ENCODE measurements at places on chromosomes 5 and 9. TPM values are rescaled to one million over a fixed set of nuclear protein-coding genes. Genes with fewer than 3 reads are reported as not detected.

The EFNA5 gene
- 3.8 TPM for total RNA-seq

The RNF20 gene
- total RNA-seq = 27.8 TPM

The NR5A1 gene
- not detected for total RNA-seq

The MCC gene
- 17.0 TPM for total RNA-seq

The SLC6A19 gene
- total RNA-seq = not detected

DNA sequence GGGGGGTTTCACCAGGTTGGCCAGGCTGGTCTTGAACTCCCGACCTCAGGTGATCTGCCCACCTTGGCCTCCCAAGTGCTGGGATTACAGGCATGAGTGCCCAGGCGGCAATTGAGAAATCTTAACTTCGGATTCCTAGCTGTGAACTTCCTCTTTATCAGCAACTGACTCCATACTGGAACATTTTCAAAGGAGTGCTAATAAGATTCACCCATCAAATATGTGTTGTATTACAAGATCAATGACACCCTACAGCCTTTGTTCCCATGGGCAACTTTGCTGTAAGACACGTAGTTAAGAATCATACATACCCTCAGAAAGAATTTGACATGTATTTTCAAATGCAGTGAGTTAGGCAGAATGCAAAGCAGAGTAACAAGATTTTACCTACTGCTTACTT, 23.1 kb upstream of the ACOT12 start:
- H3K27ac ChIP-seq = no peak overlapping the region
- H3K36me3 ChIP-seq = peaks cover 19% of the 10 kb centered on the region
- H3K4me3 ChIP-seq = no peak overlapping the region
- H3K27me3 ChIP-seq = no peaks in the 10 kb centered on the region
- no peaks in the 10 kb centered on the region for H3K4me1 ChIP-seq
- no peak for DNase-seq

- H3K36me3 ChIP-seq = no peaks in the 10 kb centered on the region
- peaks cover 12% of the 10 kb centered on the region for H3K4me1 ChIP-seq
- no peak overlapping the region for H3K4me3 ChIP-seq
- no peaks in the 10 kb centered on the region for H3K27me3 ChIP-seq
- no peak overlapping the region for H3K27ac ChIP-seq
Observed at GRCh38 chr5:54859316-54859715, 126.1 kb downstream of the ESM1 start.

DNA sequence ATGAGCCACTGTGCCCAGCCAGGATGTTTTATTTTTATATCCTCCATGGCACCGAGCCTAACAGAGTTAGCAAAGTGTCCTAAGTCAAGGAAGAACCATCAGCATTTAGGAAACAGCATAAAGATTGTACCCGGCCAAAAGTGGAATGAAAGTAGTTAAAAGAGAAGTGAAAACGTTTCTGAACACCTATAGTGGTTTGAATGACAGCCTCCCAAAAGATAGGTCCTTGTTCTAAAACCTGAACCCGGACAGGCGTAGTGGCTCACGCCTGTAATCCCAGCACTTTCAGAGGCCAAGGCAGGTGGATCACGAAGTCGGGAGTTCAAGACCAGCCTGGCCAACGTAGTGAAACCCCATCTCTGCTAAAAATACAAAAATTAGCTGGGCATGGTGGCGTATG, 37.4 kb downstream of the ZFAND5 start:
- H3K27ac ChIP-seq = no peak overlapping the region
- DNase-seq = no peak
- H3K36me3 ChIP-seq = no peaks in the 10 kb centered on the region
- no peak overlapping the region for H3K4me3 ChIP-seq
- H3K4me1 ChIP-seq = no peaks in the 10 kb centered on the region
- H3K27me3 ChIP-seq = no peaks in the 10 kb centered on the region

- H3K4me1 ChIP-seq = peaks cover 19% of the 10 kb centered on the region
- H3K36me3 ChIP-seq = no peaks in the 10 kb centered on the region
- DNase-seq = no peak
- peak overlapping the region; percentile 74 for H3K27ac ChIP-seq
- H3K4me3 ChIP-seq = peak overlapping the region; percentile 53
Observed at GRCh38 chr9:73133022-73133651, 18.5 kb upstream of the ANXA1 start.

GRCh38 chr5:33892620-33893137, 889 bp upstream of the ADAMTS12 start:
- peak overlapping the region; percentile 66 for H3K4me3 ChIP-seq
- H3K27me3 ChIP-seq = no peaks in the 10 kb centered on the region
- DNase-seq = no peak
- H3K27ac ChIP-seq = peak overlapping the region; percentile 75
- no peaks in the 10 kb centered on the region for H3K36me3 ChIP-seq
- H3K4me1 ChIP-seq = peaks cover 52% of the 10 kb centered on the region

- H3K4me1 ChIP-seq = no peaks in the 10 kb centered on the region
- no peak overlapping the region for H3K4me3 ChIP-seq
- no peaks in the 10 kb centered on the region for H3K27me3 ChIP-seq
- H3K27ac ChIP-seq = no peak overlapping the region
Observed at GRCh38 chr5:10021248-10021647, 228.4 kb downstream of the ATPSCKMT start.

- peak overlapping the region; percentile 98 for H3K4me3 ChIP-seq
- H3K36me3 ChIP-seq = no peaks in the 10 kb centered on the region
- DNase-seq = no peak
- H3K27me3 ChIP-seq = no peaks in the 10 kb centered on the region
- H3K4me1 ChIP-seq = peaks cover 34% of the 10 kb centered on the region
Observed at GRCh38 chr5:34655354-34655991, 655 bp upstream of the RAI14 start.

DNA sequence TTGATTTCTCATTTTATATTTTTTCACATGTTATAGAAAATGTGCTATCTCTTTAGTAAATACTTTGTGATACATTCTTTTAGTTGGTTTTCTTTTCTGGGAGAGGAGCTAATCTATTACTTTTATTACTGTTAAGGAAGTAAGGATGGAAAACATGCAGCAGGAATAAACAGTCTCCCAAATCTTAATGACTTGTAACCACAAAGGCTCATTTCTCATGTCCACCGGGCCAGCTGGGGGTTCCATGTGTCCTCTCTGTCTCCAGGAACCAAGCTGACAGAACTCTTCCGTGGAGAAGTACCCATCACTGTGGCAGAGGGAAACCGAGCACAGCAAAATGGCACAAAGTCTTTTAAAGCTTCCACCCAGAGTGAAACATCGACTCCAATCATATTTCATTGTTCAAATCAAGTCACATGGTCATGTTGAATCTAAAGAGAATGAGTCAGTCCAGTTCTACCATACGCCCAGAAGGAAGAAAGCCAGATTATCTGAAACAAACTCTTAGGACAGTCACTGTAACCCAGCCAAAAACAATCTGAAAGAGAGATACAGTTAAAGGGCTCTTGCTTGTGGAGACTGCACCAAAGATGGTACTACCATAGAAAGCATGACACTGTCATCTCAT, 97.1 kb upstream of the CDH6 start:
- peaks cover 6% of the 10 kb centered on the region for H3K4me1 ChIP-seq
- no peak overlapping the region for H3K4me3 ChIP-seq
- H3K27ac ChIP-seq = no peak overlapping the region
- H3K27me3 ChIP-seq = no peaks in the 10 kb centered on the region
- no peaks in the 10 kb centered on the region for H3K36me3 ChIP-seq

DNA sequence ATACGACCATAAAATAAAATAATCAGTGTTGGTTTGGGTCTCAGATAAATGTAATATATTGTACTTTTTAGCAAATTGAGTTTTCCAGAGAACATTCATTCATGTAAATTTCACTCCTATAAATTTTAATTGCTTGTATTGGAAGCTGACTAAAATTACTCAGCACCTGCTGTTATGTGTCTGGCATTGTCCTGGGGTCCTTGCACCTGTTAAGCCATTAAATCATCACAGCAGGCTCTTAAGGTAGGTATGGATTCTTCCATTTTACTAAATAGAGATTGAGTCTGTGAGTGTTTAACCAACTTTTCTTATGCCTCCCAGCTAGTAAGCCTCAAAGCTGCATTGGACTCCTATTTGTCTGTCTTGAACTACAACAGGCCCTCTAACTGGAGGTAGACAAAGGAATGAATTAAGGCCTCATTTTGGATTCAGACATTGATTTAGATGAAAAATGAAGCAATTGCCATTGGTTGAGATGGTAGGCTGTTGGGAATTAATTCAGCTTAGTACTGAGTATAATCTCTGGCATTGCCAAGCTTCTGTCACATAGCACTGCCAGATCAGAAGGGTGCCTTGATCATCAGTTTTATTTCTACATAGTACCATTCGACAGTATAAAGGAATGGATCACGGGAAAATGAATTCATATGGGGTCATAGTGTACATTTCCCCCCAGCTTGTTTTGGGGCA, 78.9 kb downstream of the PARP8 start:
- peaks cover 3% of the 10 kb centered on the region for H3K4me1 ChIP-seq
- peak overlapping the region; percentile 20 for H3K27ac ChIP-seq
- H3K36me3 ChIP-seq = no peaks in the 10 kb centered on the region
- no peaks in the 10 kb centered on the region for H3K27me3 ChIP-seq
- peak overlapping the region; percentile 35 for H3K4me3 ChIP-seq

GRCh38 chr5:179438011-179438441, 92.8 kb upstream of the ADAMTS2 start:
- no peak overlapping the region for H3K4me3 ChIP-seq
- DNase-seq = no peak
- no peaks in the 10 kb centered on the region for H3K36me3 ChIP-seq
- no peaks in the 10 kb centered on the region for H3K4me1 ChIP-seq
- H3K27ac ChIP-seq = no peak overlapping the region

DNA sequence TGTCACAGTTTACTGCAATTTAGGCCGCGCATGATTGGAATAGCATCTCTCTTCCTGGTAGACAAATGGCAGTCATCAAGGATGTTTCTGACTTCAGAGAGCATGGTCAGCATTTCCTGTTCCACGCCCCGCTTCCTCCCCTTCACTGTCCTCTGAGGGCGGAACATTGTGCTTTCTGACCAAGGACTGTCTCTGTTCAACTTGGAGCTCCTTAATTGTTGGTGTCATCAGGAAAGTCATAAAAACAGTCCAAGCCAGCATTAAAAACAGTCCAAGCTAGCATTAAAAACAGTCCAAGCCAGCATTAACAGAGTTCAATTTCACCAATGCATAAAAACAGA, 301.3 kb upstream of the IRX4 start:
- H3K4me1 ChIP-seq = peaks cover 5% of the 10 kb centered on the region
- no peak for DNase-seq
- no peak overlapping the region for H3K4me3 ChIP-seq

GRCh38 chr9:5801739-5802113, 31.2 kb downstream of the ERMP1 start:
- peaks cover 7% of the 10 kb centered on the region for H3K4me1 ChIP-seq
- no peak for DNase-seq
- H3K4me3 ChIP-seq = no peak overlapping the region
- H3K27ac ChIP-seq = no peak overlapping the region
- no peaks in the 10 kb centered on the region for H3K27me3 ChIP-seq

DNA sequence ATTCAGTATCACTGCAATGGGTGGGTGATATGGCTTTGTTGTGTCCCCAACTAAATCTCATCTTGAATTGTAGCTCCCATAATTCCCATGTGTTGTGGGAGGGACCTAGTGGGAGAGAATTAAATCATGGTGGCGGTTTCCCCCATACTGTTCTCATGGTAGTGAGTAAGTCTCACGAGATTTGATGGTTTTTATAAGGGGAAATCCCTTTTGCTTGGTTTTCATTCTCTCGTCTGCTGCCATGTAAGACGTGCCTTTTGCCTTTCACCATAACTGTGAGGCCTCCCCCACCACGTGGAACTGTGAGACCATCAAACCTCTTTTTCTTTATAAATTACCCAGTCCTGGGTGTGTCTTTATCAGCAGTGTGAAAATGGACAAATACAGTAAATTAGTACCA, 9.5 kb upstream of the NANS start:
- H3K27me3 ChIP-seq = no peaks in the 10 kb centered on the region
- no peaks in the 10 kb centered on the region for H3K36me3 ChIP-seq
- H3K27ac ChIP-seq = no peak overlapping the region
- no peak for DNase-seq

DNA sequence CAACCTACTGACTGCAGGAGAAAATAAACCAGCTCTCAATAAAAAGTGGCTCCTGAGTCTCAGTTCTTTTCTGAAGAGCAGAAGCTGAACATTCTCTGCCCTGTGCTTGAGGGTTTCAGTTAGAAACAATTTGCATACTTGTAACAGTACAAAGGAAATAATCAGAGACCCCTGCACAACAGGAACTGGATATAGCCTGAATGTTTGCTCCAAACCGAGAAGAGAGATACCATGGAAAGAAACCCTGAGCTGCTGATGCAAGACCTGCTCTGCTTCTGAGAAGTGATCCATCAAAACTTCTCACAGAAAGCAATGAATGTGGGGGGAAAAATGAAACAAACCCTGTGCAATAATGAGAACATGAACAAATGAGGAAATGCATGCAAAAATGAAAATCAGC, 592.9 kb downstream of the SEMA5A start:
- no peak overlapping the region for H3K4me3 ChIP-seq
- no peaks in the 10 kb centered on the region for H3K27me3 ChIP-seq
- H3K27ac ChIP-seq = no peak overlapping the region
- no peak for DNase-seq

DNA sequence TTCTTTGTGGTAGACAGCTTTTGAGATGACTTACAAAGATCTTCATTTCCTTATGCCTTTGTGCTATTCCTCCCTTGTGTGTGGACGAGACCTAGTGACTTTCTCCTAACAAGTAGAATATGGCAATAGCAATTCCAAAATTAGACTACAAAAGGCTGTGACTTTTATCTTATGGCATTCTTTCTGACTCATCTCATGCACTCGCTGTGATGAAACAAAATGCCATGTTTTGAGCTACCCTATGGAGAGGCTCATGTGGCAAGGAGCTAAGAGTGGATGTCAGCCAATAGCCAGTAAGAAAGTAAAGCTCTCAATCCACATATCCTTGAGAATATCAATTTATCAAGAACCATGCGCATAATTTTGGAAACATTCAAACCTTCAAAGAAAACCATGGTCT, 380.5 kb upstream of the SMC2 start:
- no peaks in the 10 kb centered on the region for H3K27me3 ChIP-seq
- H3K36me3 ChIP-seq = no peaks in the 10 kb centered on the region
- H3K4me1 ChIP-seq = no peaks in the 10 kb centered on the region
- H3K4me3 ChIP-seq = no peak overlapping the region
- no peak for DNase-seq
- no peak overlapping the region for H3K27ac ChIP-seq

- no peak overlapping the region for H3K4me3 ChIP-seq
- H3K4me1 ChIP-seq = peaks cover 12% of the 10 kb centered on the region
- H3K27me3 ChIP-seq = no peaks in the 10 kb centered on the region
- no peak overlapping the region for H3K27ac ChIP-seq
- peaks cover 43% of the 10 kb centered on the region for H3K36me3 ChIP-seq
- DNase-seq = no peak
Observed at GRCh38 chr9:120387257-120388002, 192.5 kb downstream of the CDK5RAP2 start.

- H3K27ac ChIP-seq = no peak overlapping the region
- no peak for DNase-seq
Observed at GRCh38 chr5:164747371-164747770, 1242.0 kb downstream of the MAT2B start.

DNA sequence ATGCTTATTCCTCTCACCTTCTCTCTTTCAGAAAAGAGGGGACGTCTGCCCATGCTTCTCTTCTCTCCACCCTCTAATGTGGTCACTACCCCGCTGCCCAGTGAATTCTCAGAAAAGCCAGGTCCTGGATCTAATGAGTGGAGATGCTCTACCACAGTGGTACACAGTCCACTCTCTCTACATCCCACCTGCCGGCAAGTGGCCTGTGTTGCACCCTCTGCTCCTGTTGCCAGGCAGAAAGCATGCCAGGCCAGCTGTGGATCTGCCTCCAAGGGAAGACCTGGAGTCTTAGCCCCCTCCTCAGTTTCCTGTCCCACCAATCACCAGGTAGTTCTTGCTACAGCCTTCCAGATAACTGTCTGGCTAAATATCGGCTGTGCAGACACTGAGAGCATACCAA, 71.2 kb upstream of the SPDL1 start:
- H3K27ac ChIP-seq = no peak overlapping the region
- DNase-seq = no peak
- no peaks in the 10 kb centered on the region for H3K4me1 ChIP-seq
- no peak overlapping the region for H3K4me3 ChIP-seq
- H3K27me3 ChIP-seq = no peaks in the 10 kb centered on the region

All from esophagus muscularis mucosa (tissue), 4 donors.